ENCODE measurements at places on chromosomes 1 and 21.

DNA sequence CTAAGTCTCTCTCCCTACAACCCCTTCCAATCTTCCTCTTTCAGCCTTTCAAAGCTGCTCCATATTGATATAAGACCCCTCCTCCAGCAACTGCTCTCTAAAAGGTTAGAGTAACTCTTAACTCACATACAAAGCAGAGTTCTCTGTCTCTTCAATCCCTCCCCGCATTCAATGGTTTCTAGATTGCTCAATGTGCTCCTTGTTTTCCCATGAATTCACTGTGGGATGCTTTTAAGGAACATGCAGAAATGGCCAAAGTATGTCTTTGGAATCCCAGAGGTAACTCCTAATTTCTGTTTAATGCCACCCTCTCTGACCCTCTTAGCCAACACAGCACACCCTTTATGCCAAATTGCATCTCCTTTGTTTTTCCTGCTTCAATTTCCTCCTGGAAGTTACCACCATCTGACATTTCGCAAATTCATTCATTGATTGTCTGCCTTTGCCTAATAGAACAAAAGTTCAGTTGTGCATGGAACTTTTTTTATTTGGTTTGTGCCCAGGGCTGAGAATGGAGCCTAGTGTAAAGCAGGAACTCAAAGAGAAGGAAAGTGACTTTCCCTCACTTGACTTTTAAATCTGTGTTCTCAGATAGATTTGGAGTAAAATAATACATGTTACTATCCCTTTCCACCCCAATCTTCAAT is 172.7 kb upstream of the C8B start:
- DNase-seq, result no peak

- DNase-seq, result no peak
Measured at GRCh38 chr1:59692591-59692990, 122.2 kb upstream of the HOOK1 start.

DNA sequence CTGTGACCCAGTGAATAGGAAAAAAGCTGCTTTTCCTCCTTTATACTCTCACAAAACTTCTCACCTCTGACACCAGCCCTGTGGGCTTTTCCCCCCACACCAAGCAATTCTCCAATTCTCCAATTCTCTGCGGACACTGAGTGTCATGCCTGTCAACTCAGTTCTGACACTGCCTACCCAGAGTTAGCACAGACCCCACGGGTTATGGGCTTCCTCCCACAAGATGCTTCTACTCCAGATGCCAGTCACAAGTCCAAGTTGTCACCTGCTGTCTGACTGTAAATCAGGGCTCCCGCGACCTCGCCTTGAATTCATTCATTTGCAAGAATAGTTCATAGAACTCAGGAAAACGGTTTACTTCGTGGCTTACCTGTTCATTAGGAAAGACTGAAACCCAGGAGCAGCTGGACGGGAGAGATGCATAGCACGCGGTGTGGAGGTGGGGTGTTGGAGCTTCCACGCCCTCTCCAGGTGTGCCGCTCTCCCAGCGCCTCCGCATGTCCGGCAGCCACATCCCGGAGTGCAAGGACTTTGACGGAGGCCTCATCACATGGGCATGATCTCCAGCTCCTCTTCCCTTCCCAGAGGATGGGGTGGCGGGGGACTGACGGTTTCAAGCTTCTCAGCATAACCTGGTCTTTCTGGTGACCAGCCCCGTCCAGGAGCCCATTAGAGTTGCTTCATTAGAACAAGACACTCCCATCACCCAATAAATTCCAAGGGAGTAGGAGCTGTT is 154.7 kb downstream of the PGBD5 start:
- no peak for DNase-seq

DNA sequence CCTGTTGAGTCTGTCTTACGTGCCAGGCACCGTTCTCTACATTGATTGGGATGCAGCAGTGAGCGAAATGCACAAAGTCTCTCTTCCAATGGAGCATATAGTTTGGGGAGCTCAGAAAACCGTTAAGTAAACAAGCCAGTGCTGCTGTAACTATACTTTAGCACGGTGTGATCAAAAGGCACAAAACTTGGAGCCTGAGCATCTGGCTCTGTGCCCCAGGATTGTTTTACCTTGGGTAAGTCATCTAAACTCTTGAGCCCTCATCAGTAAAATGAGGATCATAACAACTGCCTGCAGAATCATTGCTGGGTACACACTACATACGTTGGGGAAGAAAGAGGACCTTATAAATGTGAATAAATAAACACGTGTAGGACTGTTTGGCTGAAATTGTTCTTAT is 1.8 kb downstream of the HHIPL2 start:
- no peak for DNase-seq

DNA sequence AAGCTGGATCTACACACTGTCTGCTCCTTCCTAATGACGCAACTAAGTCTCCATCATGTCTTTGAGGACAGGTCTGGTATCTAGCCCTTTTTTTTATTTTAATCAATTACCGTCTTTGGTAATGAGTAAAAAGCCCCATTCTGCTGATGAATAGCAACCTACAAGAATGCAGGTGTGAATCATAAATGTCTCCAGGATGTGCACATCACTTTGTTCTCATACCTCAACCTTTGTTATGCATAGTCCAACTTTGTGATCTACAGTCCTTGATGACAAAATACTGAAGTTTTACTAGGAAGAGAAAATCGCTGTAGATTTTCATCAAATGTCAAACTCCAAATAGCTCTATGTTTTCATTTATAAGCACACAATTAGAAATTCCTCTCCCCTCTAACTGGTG is 39.3 kb downstream of the PLPPR5 start:
- DNase-seq, result no peak

DNA sequence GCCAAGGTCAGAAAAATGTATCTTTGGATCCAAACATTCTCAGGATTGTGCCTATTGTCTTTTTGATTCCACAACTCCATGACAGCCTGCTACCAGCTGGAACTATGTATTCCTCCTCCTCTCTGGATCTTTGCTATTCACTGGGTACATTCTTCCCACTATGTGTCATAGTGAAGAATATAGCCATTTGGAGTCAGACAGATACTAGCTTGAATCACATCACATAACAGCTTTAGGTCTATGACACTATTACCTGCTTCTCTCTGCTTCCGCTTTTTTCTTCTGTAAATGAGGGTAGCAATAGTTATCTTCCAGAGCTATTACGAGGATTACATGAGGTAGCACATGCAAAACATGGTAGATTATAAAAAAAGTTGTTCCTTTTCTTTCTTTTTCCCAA is 5.4 kb upstream of the EXO1 start:
- DNase-seq, result no peak

GRCh38 chr1:230148768-230149469 is 81.9 kb downstream of the GALNT2 start:
- no peak for DNase-seq

DNA sequence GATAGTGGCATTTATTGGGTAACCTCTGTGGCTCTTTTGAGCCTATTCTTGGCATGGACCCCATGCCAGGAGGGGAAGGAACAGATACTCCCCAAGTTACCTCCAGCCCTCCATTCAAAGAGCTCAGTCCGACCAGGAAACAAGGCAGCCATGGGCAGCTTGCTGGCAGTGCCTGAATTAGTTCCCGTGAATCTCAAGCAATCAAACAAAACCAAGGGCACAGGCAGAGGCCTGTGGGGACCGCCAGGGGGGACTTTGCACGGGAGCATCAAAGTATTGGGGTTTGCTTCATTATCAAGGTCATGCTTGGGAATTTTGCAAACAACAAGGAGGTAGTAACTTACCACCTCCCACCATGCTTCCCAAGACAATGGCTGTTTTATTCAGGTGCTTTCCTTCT is 81.2 kb upstream of the IFFO2 start:
- DNase-seq, result no peak

DNA sequence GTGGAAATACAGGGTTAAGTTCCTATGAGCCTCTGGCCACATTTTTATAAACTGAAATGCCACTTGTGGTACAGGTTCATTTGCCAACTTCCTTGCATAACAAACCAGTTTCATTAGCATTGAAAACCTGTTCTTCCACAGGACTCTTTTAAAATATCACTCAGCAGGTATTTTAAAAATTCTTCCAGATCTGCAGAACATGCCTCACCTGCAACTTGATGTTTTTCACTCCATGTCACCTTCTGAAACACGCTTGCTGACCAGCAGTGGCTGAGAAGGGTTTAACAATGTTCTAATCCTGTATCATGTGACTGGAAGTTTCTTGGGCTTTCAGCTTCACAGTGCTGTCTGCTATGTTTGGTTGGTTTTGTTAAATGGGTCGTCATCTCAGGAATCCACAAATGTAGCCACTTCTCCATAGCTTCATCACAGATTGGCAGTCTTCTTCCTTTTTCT is 17.6 kb upstream of the CBR3 start:
- no peak for DNase-seq

DNA sequence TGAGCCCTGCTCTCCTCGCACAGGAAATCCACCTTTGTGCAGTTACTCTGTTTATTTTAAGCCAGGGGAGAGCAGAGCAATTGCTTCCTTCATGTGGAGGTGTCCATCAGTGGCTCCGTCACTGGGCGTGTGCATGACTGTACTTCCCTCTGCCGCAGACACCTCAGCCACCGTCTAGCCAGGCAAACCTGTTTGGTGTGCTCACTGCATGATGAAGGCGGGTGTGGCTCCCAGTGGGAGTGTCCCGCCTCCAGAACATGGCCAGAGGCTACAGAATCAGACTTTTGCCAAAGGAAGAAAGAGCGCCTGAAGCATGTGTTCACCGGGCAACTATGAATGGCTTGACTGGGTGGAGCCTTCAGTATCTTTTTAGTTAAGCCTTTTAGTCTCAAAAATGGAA is 26.1 kb upstream of the LAMC2 start:
- no peak for DNase-seq

- DNase-seq, result no peak
Measured at GRCh38 chr1:203281851-203282661, 23.3 kb upstream of the BTG2 start.

DNA sequence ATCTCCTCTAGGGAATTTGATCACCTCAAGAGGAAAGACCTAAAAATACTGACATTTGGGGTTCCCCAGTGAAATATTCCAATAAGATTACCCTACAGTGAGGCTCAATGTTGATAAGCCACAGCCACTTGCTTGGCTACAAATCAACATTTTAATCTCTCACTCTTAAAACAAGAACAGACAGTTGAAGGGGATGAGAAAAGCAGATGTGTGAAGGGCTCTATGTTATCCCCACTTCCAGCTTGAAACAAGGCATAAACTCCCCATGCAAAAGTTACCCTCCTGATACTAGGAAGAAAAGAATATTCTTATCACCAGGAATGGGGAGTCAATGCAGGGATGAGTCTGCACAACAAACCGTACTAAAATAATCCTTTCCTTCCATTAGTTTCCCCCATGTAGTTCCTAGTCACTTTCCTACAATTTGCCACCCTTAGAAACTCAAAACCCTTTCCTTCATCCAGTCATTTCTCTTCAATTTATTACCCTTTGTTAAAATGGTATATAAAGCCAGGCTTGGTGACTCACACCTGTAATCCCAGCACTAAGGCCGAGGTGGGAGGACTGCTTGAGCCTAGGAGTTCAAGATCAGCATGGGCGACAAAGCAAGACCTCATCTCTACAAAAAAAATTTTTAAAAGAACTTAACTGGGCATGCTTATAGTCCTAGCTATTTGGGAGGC is 29.5 kb downstream of the LPGAT1 start:
- no peak for DNase-seq

DNA sequence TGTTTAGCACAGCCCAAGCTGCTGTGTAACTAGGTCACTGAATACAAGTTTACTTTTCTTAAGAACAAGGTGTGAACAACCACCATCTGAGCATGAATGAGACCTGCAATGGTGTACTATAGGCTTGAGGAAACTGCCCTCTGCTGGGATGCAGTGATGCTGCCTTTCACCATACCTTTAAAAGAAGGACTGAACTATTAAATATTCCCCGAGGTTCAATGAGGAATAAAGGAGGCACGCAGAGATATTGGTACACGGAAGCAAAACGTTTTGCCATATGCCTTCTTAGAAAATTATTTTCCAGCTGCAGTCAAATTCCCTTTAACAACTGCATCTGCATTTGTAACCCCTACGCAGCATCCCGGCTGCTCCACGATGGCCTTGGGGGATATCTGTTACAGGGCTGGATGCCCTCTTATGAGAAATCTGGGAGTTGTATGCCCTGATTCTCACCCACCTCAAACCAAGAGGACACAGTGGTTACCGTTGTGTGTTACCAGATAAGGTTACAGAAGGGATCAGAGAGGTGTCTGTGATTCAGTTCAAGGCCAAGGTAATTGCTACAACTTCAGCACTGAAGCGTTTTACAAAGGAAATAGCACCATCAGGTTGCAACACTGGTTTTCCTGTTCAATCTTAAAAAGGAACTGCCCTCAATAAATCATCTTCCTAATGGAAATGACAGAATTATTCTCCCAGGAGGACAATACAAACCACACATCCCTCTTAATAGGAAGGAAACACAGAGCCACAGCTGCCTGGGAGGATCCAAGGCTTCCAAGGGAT is 470.5 kb downstream of the LTN1 start:
- peak; percentile 1 for DNase-seq
